ENCODE measurements at places on chromosomes 4 and X.

DNA sequence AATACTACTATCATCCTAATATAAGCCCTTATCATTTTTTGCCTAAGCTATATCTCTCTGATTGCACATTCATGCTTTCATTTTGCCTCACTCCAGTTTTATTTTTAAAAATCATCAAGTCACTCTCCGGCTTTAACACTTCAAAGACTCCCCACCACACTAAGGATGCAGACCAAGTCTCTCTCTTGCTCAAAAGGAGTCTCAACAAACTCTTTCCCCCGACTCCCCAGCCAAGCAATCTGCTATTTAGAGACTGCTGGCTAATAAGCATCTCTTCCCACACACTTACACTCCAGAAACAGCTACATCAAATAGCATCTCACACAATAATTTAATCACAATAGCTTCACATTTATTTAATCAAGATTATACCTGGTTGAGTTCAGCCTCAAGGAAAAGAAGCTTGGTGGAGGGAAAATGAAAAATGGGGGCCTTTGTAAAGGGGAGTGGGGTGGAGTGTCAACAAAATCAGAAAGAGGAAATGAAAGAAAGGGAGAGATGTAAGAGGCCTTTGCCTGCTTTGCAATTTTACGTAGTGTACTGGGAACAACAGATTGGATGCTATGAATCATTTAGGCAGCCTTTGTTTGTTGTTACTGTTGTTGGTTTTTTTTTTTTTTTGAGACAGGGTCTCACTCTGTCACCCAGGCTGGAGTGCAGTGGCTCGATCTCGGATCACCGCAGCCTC, 104.1 kb upstream of the MCF2 start:
- no peak for DNase-seq

- DNase-seq: no peak
These were observed 578.7 kb upstream of the PABPC4L start for GRCh38 chr4:134780244-134780643.

- DNase-seq: no peak
These were observed 744 bp downstream of the NPY5R start for GRCh38 chr4:163344147-163345125.

GRCh38 chr4:37934096-37934495, 26.1 kb upstream of the PTTG2 start:
- DNase-seq: no peak

- DNase-seq: no peak
These were observed 1.3 kb downstream of the NEUROG2 start for GRCh38 chr4:112514647-112515197.
